ENCODE measurements at places on chromosomes 12 and 14.

DNA sequence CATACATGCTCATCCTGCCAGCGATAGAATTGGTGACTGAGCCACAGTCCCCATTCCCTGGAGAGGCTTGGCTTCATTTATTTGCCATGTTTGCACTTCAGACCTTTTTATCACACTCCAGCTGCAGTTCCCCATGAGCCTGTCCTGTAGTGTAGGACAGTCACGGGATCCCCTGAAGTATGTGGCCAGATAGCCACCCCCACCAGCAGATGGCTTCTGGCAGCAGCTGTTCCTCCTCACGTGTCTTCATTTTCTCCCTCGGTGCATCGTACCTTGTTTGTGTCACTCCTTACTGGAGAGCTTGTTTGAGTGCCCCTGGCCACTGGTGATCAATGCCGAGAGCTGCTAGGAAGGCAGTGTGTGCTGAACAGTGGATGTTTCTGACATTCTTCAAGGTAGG, 40.2 kb downstream of the UBE3B start:
- ATAC-seq = no peak

- no peak for ATAC-seq
Measured at GRCh38 chr14:59067127-59067894, 121.2 kb upstream of the DAAM1 start.

DNA sequence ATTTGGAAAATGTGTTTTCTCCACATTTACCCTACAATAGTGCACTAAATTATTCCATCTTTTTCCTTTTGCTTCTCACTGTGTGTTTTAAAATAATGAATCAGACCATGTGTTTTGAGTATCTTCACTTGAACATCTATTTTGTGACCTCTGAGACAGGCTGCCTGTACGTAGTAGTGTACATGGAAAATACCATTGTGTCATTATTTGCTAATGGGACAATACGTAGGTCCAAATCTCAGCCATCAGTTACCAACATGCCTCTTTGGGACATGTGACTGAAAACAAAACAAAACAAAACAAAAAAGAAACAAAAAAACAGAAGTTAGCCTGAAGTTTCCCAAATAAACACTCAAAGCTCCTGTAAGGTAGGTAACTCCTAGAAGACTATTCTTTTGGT, 7.1 kb upstream of the MYF6 start:
- no peak for ATAC-seq

- ATAC-seq = no peak
Measured at GRCh38 chr14:64213086-64213485, 81.1 kb downstream of the ESR2 start.

GRCh38 chr14:22533057-22533704, 55.8 kb downstream of the DAD1 start:
- ATAC-seq = no peak

DNA sequence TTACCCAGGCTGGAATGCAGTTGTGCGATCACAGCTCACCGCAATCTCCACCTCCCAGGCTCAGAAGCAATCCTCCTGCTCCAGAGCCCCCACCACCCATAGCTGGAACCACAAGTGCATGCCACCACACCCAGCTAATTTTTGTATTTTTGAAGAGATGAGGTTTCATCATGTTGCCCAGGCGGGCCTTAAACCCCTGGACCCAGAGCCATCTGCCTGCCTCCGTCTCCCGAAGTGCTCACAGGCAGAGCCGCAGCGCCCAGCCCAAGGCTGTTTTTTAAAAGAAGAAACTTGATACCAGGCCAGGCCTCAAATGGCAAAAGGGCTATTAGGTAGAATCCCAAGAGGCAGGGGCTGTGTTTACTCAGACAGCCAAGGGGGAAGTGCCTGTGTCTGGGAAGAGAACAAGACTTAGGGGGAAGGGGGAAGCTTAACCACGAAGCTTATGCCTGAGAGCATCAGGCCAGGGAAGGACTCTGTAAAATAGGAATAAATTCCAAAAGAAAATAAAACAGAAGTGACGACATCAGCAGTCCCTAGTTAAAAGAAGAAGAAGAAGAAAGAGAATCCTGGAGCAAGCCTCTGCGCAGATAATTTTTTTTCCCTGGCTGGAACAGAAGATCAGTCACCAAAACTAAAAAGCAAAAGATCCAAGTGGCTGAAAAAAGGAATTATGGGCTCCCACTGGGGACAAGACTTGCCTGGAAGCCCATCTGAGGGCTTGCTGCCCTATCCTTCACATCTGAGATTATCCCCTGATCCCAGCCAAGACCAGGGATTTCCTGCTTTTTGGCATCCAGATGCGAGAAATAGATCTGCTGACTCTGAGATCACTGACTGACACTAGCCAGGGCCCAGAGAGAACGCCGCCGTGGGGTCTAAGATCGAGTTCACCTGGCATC, 170.5 kb downstream of the NDUFA12 start:
- ATAC-seq = no peak

- no peak for ATAC-seq
Measured at GRCh38 chr12:52005903-52006703, 643 bp upstream of the TAMALIN start.

DNA sequence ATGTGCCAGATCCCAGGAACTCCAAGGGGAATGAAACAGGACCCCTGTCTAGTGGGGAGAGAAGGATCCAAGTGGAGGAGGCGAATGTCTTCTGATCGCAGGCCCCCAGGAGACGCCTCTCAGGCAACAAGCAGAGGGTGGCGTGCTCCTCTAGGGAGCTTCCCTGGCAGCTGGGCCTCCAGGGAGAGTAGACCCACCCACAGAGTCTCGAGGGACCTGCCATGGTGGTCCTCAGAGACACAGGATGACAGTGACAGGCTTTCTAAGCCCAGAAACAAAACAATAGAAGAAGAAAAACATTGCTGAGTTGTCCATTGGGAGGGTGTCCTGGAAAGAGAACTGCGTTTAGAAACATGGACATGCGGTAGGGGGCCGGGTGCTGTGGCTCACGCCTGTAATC, 140.6 kb upstream of the MAP1LC3B2 start:
- no peak for ATAC-seq

DNA sequence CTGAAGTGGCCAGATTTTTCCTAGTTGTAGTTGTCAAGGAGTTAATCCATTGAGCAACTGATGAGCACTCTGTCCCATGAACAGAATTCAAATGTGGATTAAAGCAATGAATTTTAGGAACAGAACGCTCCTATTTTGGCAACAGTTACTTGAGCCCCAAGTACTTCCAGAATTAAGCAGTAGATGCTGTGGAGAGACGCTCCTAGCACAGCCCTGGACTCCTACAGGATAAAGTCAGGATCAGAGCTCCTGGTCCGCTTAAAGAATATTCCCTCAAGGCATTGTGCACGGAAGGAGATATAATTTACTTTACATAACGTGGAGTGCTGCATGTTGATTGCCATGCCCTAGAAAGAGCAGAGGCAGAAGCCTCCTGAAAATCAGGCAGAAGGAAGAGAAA, 53.4 kb downstream of the FLRT2 start:
- no peak for ATAC-seq

DNA sequence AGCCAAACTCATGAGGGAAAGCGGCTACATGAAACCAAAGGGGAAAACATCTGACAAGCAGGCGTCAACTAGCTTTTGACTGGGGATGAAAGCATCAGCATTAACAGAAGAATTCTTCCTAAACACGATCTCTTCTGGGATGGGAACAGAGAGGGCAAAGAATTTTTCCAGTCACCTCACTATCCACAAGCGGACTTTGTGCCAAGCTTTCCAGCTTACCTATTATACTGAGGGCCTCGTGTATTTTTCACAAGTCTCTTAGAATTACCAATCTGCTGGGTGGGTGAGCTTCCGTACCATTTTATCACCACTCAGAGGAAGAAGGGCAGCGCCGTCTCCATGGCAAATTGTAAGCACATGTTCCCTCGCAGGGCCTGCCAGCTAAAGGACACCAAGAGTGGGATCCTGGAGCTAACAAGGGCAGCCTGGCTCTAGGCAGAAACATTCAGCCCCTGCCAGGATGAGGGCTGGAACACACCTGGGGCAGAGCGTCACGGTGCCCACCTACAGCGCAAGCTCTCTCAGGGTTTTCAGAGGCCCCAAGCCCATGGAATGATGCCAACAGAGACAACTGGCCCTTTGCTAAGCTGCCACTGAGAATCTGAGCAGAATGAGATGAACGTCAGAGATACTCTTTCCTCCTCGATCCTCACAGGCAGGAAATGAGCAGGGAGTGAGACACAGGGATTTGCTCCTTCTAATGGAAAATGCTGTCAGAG, 74.6 kb downstream of the CHGA start:
- ATAC-seq = no peak

- ATAC-seq = no peak
Measured at GRCh38 chr12:132713123-132713522, 2.5 kb downstream of the PGAM5 start.

- no peak for ATAC-seq
Measured at GRCh38 chr14:29759521-29760340, 167.9 kb downstream of the PRKD1 start.

GRCh38 chr12:5374713-5375112, 57.2 kb upstream of the NTF3 start:
- no peak for ATAC-seq

- ATAC-seq = no peak
Measured at GRCh38 chr14:56341766-56342493, 223.7 kb downstream of the PELI2 start.

- ATAC-seq = no peak
Measured at GRCh38 chr14:30193845-30194501, 266.3 kb upstream of the PRKD1 start.

GRCh38 chr14:71824816-71825215, 107.4 kb upstream of the RGS6 start:
- no peak for ATAC-seq

- no peak for ATAC-seq
Measured at GRCh38 chr14:61866932-61867920, 105.0 kb downstream of the SNAPC1 start.

GRCh38 chr12:121980191-121980891, 41.3 kb upstream of the BCL7A start:
- ATAC-seq = peak; percentile 43

GRCh38 chr12:83700838-83701237, 1014.1 kb downstream of the TMTC2 start:
- no peak for ATAC-seq

DNA sequence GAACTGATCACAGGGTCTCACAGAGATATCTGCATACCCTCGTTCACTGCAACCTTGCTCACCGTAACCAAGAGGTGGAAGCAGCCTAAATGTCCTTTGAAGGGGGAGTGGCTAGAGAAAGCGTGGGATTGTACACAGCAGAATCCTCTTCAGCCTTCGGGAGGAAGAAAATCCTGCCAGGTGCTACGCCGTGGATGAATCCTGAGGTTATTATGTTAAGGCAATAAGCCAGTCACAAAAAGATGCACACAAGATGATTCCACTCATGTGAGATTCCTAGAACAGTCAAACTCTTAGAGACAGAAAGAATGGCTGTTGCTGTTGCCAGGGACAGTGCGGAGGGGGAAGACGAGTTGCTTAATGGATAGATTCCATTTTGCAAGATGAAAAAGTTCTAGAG, 39.6 kb upstream of the SFSWAP start:
- no peak for ATAC-seq

DNA sequence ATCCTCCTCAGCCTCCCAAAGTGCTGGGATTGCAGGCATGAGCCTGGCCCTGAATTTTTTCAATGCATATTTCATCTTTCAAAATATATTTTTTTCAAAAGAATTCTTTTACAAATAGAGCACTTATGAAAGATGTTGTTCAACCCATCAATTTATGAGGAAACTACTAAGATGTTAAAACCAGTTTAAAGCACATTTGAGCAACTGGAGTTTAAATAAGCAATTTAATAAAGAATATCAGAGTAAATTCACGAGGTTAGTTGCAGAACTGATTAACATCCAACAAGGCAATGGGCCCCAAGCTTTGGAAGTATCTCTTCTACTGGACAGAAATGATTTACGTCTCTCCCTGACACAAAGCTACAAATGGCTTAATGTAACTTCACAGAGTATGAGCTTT, 23.3 kb downstream of the GLT1D1 start:
- ATAC-seq = no peak

DNA sequence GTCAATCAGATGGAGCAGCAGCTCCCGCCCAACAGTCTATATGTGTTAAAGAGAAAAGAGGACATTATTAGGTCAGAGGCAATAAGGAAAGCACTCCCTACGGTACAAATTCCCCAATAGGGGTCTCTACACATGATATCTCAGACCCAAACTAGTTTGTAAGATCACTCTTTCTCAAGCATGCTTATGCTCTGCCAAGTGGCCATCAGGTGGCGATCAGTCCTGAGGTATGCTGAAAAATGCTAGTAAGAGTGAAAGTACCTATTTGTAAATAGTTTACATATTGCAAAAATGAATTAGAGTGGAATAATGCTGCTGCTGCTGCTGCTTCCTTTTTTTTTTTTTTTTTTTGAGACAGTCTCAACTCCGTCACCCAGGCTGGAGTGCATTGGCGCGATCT, 61.0 kb downstream of the CPM start:
- ATAC-seq = no peak

- no peak for ATAC-seq
Measured at GRCh38 chr12:78490861-78491260, 373.7 kb upstream of the SYT1 start.

- ATAC-seq = no peak
Measured at GRCh38 chr14:21066882-21067502, 3.1 kb upstream of the ARHGEF40 start.

DNA sequence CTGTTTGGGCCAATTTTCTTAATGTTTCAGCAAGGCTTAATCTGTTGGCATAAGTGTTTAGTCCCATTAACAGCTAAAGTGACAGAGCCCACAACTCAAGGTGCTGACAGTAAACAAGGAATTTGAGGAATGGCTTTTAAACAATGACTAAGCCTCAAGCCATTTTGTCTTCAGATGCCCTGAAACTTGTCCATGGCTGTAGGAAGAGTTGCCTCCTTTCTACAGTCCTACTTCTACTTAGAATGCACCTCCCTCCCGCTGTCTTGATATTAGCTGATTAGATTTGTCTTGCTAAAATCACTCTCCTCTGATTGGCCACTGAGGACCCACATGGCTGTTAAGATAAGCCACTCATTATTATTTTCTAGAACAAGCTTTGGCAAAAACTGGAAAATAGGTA, 188.4 kb upstream of the OTX2 start:
- no peak for ATAC-seq

DNA sequence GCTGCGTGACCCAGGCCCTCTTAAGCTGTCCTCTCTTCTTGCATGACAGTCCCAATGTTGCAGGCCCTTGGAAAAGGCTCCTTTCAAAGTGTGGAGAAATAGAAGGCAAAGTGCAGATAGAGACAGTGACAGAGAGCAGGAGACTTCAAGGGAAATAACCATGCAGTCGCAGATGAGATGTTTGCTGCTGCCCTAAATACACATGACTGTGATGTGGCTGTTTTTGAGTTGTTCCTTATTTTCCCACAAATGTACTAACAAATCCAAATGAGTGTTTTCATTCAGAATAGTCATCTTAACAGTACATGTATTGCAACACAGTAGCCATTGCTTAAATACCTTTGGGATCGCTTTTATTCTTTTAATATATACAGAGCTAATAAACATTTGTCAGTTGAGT, 101.6 kb downstream of the SLC15A5 start:
- no peak for ATAC-seq

DNA sequence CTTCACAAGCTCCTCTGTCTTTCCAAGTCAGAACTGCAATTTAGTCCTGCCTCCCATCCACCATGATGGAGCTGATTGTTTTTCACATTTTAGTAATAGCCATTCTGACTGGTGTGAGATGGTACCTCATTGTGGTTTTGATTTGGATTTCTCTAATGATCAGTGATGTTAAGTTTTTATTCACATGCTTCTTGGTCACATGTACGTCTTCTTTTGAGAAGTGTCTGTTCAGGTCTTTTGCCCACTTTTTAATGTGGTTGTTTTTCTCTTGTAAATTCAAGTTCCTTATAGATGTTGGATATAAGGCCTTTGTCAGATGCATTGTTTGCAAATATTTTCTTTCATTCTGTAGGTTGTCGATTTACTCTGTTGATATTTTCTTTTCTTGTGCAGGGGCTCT, 4.1 kb upstream of the TAS2R14 start:
- no peak for ATAC-seq

GRCh38 chr12:77025782-77026314, 39.5 kb downstream of the E2F7 start:
- ATAC-seq = no peak
